ENCODE measurements at places on chromosomes 12 and 14.
A peak's percentile ranks its signal among the peaks of the same experiment; 100 is the strongest.

GRCh38 chr14:53365486-53366130 is 212.5 kb upstream of the DDHD1 start:
- DNase-seq, result peak; percentile 41

DNA sequence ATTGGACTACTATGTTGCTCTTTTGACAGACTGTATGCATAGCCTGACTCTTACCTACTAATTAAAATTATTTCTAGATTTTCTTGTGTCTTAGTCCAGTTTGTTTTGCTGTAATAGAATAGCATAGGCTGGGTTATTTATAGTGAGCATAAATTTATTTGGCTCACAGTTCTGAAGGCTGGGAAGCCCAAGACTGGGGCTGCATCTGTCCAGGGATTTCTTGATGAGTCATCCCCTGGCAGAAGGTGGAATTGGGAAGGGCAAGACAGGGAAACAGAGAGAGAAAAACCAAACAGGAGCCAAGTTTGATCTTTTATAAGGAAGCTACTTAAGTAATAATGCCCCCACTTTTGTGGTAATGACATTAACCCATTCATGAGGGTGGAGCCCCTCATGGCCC is 759.2 kb upstream of the LRFN5 start:
- no peak for DNase-seq

DNA sequence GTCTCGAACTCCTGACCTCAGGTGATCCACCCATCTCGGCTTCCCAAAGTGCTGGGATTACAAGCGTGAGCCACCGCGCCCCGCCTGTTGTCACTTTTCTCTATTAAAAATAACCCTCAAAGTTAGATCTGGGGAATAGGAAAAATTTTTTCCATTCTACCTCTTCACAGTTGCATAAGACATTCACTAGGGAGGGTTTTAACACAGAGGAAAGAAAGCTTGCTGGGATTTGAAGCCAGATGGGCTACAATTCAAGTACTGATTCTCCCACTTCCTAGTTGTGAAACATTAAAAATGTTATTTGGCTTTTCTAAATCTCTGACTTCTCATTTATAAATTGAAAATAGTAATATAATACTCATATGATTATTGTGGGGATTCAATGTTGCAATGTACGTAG is 23.3 kb upstream of the SLC15A5 start:
- DNase-seq, result peak; percentile 9

DNA sequence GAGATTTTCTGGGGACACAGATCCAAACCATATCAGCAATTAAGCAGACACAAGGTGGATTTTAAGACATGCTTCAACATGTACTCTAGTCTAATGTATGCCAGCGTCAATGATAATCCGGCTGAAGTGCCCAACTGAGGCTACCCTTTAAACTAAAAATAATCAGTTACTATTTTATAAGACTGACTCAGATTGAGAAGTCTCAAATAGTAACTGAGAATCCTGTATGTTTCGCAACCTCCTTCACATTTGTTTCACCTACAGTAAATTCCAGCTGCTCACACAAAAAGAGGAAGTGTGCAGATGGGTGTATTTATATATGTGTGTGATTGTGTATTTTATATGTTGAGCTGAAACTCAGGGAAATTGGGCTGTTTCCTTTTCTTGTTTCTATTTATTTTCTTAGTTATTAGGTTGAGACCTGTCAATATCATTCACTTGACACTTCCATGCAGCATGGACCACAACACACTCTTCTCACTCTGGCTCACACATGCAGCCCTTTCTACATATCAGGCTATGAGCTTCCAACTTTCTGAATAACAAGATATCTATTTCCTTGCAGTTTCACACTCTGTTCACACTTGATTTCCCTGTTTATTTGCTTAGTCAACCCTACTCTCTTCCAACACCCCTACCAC is 1224.9 kb upstream of the TMEM132C start:
- no peak for DNase-seq

DNA sequence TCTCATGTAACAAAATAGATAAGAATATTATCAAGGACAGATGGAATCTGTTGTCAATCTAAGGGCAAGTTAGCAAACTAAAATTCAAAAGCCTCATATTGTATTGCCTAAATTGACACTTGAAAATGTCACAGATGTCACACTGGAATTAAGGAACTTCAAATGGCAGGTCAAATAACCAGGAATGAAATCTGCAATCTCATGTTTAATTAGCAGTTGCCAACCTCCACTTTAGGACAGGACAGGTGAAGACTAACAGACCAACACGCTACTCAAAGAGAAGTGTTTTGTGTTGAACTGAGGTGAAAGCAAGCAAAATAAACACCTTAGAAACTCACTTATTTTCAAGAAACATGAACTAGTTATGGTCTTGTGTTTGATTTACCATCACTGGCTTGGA is 11.1 kb downstream of the KIF21A start:
- DNase-seq, result no peak

DNA sequence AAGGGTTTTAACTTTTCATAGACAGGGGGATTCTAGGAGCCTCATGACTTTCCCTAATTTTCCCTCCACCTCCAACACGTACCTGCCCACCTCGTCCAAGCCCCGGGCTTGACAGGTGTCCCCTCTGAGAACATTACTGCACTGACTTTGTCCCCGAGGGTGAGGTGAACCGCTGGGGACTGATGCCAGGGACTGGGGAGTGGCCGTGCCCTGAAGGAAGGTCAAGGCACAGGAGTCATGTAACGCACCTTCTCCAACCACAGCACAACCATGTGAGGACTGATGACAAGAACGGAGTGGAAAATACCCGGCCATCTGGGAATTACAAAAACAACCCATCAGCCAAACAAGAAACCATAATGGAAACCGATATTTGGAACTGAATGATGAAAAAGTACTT is 214.7 kb upstream of the C14orf180 start:
- DNase-seq, result no peak

GRCh38 chr14:33508126-33509062 is 442.5 kb downstream of the EGLN3 start:
- no peak for DNase-seq

DNA sequence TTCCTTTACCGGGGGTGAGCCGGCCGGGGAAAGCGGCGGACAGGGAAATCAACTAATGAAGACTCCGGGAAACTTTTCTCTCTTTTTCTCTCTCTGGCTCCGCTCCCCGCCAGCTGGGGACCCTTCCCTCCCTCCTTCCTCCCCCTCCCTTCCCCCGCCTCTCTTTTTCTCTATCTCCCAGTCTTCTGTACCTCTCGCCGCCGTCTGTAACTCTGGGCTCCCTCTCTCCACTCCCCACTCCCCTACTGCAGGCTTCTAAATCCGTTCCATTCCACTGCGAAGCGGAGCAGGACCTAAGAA is 6.9 kb upstream of the HOXC11 start:
- no peak for DNase-seq

DNA sequence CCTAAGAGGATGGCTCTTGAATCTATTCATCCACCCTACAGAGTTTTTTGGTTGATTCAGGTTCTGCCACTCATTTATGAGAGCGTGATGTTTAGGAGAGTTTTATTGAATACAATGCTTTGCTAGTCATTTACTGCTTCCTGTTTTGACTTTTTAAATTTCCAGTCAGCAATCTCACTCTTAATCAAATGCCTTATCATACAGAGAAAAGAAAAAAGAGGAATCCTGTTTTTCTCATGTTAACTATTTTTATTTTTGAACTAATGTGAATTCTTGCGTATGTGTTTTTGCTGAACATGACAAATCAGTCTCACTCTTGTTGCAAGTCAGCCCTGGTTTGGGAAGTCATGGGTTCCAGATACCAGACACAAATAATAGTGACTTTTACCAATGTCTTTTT is 22.1 kb upstream of the LGMN start:
- DNase-seq, result no peak

DNA sequence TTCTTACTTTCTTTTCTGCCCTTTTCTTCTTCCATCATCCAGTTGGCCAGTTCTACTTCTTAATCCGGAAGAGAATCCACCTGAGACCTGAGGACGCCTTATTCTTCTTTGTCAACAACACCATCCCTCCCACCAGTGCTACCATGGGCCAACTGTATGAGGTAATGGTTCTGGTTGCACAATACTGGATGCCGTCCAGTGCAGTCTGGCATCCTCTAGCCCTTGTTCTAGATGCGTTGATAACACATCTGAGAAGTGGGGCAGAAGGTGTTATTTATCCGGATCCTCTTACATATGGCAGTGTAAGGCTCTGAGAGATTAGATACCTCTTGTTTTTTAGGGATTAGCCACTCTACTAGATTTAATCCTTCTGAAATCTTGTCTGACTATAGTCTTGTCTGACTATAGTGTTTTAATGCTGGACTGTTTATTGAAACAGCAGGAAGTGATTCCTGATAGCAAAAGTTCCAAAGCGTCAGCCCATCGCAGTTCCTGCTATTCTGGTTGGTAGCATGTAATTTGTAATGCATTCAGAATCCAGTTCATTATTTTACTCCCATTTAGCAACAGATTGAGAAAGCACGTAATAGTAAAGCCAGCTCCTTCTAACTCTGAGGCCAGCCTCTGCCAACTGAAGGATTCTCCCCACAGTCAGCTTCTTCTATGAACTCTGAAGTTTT is 7.9 kb downstream of the GABARAPL1 start:
- DNase-seq, result no peak

DNA sequence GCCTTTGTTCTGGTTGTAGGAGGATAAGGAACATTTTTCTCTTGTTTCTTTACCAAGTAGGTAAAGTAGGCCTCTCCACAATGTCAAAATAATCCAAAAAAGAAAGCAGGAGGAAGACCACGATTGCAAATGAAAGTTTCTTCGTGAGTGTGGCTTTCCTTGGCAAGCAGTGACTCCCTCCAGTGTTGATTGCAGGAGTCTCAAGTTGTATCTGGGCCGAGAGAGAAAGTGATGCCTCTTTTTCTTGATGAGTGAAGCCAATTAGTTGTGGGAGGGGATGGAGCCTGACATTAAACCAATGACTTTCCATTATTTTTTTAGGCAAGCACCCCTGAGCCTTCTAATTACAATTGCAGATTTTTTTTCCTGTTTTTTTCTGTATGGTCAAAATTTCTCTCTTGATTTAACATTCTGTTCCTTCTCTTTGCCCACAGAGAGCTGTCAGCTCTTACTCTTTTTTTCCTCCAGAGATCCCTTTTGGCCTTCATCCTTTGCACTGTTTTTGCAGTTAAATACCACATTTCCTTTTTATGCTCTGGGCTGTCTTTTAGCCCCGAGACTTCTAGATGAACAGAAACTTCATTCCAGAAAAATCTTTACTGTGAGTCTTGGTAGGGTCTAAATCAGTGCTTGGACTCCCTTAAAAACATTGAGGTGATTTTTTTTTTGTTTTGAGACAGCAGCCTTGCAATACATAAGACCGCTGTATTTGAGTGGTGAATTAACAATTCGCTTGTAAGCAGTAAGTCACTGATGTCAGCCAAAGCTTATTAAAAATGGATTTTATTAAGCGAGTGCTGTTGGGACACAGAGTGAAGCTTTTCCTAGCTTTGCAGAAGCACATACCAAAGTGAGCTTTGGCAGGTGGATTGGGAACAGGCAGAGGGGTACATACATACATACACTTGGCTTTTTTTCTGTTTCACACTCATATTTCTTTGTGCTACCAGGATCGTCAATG is 15.8 kb downstream of the FBXW8 start:
- DNase-seq, result no peak

DNA sequence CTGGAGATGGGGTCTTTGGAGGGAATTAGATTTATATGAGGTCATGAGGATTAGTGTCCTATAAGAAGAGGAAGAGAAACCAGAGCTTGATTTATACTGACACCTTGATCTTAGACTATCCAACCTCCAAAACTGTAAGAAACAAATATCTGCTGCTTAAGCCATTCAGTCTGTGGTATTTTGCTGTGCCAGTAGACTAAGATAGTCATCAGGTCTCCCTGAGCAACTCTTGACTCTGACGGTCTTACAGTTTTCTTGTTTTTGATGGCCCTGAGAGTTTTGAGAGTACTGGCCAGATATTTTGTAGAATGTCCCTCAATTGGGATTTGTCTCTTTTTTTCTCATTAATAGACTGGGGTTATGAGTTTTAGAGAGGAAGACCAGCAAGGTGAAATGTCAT is 51.7 kb downstream of the TSHR start:
- no peak for DNase-seq

DNA sequence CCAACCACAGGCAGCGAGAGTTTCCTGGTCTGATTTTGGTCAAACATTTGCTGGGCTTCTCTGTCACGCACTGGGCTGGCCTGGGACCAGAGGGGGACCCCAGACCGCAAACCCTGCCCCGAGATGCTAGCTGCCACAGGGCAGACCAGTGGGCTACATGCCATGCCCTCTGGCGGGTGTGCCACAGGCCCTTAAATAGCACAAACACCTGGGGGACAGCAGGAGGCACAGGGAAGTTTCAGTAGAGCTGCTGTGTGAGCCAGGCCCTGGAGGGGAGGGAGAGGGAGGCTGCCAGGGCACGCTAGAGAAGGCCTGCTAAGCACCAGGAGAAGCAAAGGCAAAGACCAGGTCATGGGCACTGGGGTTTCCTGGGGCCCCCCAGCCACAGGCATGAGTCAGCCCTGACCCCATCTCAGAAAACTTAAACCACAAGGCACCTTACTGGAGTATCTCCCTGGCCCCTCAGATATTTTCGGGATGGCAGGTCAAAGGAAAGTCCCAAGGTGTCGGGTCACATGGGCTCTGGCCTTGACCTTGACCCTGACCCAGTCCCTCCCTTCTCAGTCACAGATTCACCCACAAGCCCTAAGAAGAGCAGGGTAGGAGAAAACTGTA is 29.2 kb downstream of the ITPK1 start:
- DNase-seq, result no peak

GRCh38 chr12:115946867-115947695 is 330.4 kb downstream of the MED13L start:
- no peak for DNase-seq

DNA sequence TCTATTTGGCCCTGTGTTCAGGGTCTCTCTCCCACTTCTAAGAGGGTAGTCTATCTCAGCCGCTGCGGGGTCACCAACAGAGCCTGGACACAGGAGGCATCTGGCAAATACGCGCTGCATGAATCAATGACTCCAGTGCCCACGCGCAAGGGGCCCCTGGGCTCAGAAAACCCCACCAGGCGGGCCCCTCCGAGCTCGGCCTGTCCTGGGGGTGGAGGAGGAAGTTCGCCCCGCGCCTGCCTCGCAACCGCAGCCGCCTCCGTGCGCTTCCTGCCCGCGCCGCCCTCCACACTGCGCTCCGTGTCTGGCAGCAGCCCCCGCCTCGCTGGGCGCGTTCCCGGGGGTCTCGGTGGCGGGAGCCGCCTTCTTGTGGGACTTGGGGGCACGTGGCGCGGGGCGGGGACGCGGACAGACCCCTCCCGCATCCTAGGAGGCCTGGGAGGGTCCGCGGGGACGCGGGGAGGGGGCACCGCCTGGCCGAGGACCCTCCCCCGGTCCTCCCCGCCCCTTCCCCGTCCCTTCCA is 811 bp upstream of the FBRSL1 start:
- DNase-seq, result peak; percentile 8

- DNase-seq, result no peak
Measured at GRCh38 chr12:52895726-52896189, 9.1 kb downstream of the KRT8 start.

- DNase-seq, result no peak
Measured at GRCh38 chr12:111362687-111363475, 6.0 kb downstream of the PHETA1 start.

GRCh38 chr14:25032092-25032784 is 17.7 kb downstream of the STXBP6 start:
- DNase-seq, result no peak

Data from fibroblast of skin of abdomen (primary cell).